ENCODE measurements at places on chromosomes 16 and 17. TPM values are rescaled to one million over a fixed set of nuclear protein-coding genes. Genes with fewer than 3 reads are reported as not detected.

DNA sequence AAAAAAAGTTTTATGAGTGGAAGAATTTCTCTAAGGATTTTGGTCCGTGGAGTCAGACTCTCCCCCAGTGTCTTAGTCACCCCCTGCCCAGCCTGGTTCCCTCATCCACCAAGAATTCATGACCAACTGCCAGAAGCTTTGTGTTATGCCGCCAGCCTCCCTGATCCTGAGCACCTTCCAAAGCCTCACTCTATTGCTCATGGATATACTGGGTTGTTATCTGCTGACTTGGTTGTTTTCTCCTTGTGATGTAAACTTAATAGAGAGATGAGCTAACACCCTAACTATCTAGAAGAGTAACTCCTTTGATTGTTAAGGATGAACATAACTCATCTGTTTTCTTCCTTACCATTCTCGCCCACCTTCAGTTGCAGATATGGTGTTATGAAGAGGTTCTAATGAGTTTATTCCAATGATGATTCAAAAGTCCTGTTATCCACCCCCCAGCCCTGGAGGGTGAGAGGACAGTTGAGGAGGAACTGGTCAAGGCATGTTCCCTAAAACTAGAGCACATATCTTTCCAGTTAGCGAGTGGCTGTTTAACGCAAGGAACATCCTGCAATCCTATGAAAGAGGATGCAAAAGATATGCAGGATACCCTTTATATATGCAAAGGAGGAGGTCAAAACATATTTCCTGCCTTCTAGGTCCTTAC is 1.5 kb upstream of the PSMD3 start:
- H3K4me1 ChIP-seq = peaks cover 6% of the 10 kb centered on the region
- peaks cover under 1% of the 10 kb centered on the region for H3K36me3 ChIP-seq
- H3K27me3 ChIP-seq = no peaks in the 10 kb centered on the region
- DNase-seq = no peak
- H3K27ac ChIP-seq = no peak overlapping the region

ITGAE gene
- 13.6 TPM for total RNA-seq

HBZ gene
- total RNA-seq = not detected

GRCh38 chr17:42266918-42267766 is 9.0 kb downstream of the STAT5B start:
- no peaks in the 10 kb centered on the region for H3K27me3 ChIP-seq
- DNase-seq = no peak
- peaks cover 9% of the 10 kb centered on the region for H3K4me1 ChIP-seq
- no peaks in the 10 kb centered on the region for H3K36me3 ChIP-seq

DNA sequence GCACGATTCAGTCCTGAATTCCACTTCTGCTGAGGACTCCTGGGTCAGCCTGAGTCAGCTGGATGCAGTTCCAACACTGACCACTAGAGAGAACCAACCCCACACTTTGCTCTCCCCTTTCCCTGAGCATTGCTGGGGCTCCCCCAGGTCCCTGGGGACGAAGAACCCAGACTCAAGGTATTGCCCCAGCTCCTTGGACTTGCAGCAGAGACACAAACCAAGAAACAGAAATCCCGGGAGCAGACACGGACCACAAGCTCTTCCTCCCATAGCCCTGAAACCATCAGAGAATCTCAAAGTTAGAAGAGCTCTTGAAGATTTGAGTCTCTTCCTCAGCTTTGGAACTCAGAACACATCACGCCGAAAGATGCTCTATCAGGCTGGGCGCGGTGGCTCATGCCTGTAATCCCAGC is 678 bp upstream of the GH1 start:
- H3K4me3 ChIP-seq = no peak overlapping the region
- H3K27ac ChIP-seq = no peak overlapping the region
- H3K27me3 ChIP-seq = no peaks in the 10 kb centered on the region
- peak; percentile 71 for DNase-seq
- H3K36me3 ChIP-seq = no peaks in the 10 kb centered on the region

IRX6 gene
- total RNA-seq = not detected

MPP2 gene
- total RNA-seq = 0.56 TPM

INCA1 gene
- 0.29 TPM for total RNA-seq

DNA sequence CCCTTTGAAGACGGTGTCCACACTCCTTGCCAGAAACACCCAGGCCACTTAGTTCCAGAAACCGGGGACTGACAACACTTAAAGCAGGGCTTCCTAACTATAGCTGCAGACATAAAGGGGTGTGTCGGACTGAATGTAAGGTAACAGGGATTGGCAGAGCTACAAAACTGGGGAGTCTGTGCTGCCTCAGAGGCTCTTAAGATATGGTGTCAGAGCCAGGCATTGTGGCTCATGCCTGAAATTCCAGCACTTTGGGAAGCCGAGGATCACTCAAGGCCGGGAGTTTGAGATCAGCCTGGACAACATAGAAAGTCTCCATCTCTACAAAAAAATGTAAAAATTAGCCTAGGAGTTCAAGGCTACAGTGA is 14.2 kb upstream of the NLRC3 start:
- no peak for DNase-seq
- H3K4me3 ChIP-seq = no peak overlapping the region
- no peak overlapping the region for H3K27ac ChIP-seq
- no peaks in the 10 kb centered on the region for H3K36me3 ChIP-seq

DNA sequence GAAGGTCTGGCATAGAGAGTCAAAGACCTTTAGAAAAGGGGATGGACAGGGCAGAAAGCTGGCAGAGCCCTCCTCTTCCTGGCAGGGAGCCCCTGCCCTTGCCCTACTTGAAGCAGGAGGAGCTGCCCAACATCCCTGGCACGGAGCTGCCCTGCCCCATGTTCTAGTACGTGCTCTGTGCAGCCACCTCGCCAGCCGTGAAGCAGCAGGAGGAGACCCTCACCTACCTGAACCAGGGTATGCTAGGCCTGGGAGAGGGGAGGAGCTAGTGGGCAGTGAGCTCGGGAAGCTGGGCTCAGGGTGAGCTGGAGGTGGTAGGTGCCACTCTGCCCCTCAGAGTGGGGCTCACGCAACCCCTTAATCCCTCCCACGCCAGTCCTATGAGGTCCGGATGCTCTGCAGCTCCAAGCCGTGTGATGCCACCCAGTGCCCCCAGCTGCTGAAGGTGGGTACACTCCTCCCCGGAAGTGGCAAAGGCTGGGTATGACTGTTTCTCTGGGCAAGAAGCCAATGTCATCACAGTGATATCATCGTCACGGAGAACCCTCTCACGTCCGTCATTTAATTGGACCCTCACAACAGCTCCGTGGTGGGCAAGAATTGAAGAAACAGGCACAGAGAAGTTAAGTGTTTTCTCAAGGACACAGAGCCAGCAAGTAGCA is 12.7 kb upstream of the STAC2 start:
- H3K36me3 ChIP-seq = no peaks in the 10 kb centered on the region
- no peak overlapping the region for H3K27ac ChIP-seq
- no peak overlapping the region for H3K4me3 ChIP-seq
- no peaks in the 10 kb centered on the region for H3K4me1 ChIP-seq
- DNase-seq = peak; percentile 36

GRCh38 chr17:28370035-28370743 is at the start of gene VTN:
Gene VTN (minus strand): TSS chr17:28370307. CDS start chr17:28370203, 104 bp downstream.
- H3K36me3 ChIP-seq = no peaks in the 10 kb centered on the region
- H3K4me1 ChIP-seq = peaks cover 7% of the 10 kb centered on the region
- no peaks in the 10 kb centered on the region for H3K27me3 ChIP-seq
- H3K4me3 ChIP-seq = peak within 1 kb of the TSS; percentile 9

GRCh38 chr17:181245-182049 is at the start of gene DOC2B:
Gene DOC2B (minus strand): TSS chr17:181650. CDS start chr17:181479, 171 bp downstream.
- H3K4me3 ChIP-seq = no peak within 1 kb of the TSS
- H3K36me3 ChIP-seq = no peaks in the 10 kb centered on the region
- DNase-seq = no peak
- H3K4me1 ChIP-seq = peaks cover 3% of the 10 kb centered on the region
- H3K27me3 ChIP-seq = no peaks in the 10 kb centered on the region
- H3K27ac ChIP-seq = no peak within 1 kb of the TSS

GRCh38 chr17:57662644-57663308 is 82.3 kb downstream of the CCDC182 start:
- H3K27me3 ChIP-seq = no peaks in the 10 kb centered on the region
- H3K4me3 ChIP-seq = no peak overlapping the region
- peaks cover 5% of the 10 kb centered on the region for H3K36me3 ChIP-seq
- no peak for DNase-seq
